Lung (tissue), 17 donors: ENCODE measurements at places on chromosomes 6 and 20. TPM values are rescaled to one million over a fixed set of nuclear protein-coding genes. Genes with fewer than 3 reads are reported as not detected.

Gene SNHG17
- total RNA-seq, result 11.9 TPM

Gene FERMT1
- total RNA-seq, result 2.4 TPM

Gene TFAP2A
- total RNA-seq, result 2.7 TPM

Gene ERVFRD-1
- 0.09 TPM for total RNA-seq

Gene TGIF2
- total RNA-seq, result 32.8 TPM

Gene ZNF512B
- 18.9 TPM for total RNA-seq

- H3K36me3 ChIP-seq, result peaks cover 12% of the 10 kb centered on the region
- peaks cover 10% of the 10 kb centered on the region for H3K4me1 ChIP-seq
- no peaks in the 10 kb centered on the region for H3K27me3 ChIP-seq
Observed at GRCh38 chr20:11924923-11925322, 7.2 kb downstream of the BTBD3 start.

DNA sequence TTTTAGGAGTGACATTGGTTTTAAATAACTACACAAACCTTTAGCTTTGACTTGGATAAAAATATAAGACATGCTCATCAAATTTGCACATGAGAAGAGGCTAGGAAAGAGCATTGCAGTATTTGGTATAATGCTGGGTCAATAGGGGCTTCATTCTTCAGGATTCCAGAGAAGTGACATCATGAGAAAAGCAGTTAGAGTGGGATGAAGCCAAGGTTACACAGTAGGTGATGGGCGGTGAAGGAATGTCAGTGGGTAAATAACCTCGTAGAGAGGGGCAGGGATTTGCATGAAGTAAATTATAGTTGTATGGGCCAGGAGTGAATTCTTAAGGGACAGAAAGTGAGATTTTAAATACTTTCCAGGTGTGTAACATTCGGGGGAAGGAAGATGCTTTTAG, 216.2 kb downstream of the RFPL4B start:
- H3K27me3 ChIP-seq, result no peaks in the 10 kb centered on the region
- no peak overlapping the region for H3K27ac ChIP-seq
- no peaks in the 10 kb centered on the region for H3K36me3 ChIP-seq
- no peak overlapping the region for H3K4me3 ChIP-seq
- no peaks in the 10 kb centered on the region for H3K4me1 ChIP-seq
- peak; percentile 47 for DNase-seq

DNA sequence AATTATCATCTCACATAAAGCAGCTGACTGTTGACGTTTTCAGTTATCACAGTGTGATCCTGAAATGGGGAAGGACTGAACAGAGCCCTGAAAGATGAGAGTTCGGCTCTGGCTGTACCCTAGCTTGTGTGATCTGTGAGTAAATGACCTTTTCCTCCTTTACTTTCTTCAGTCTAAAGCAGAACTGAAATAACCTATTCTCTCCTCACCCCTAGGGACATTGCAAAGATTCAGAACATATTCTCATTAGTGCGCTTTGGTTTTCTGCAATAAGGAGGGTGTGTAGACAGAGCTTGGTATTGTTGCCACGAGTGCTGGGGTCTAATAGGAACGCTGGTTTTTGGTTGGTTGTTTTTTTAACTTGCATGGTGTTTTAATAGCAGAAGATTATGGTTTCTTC, 16.7 kb downstream of the FARS2 start:
- no peaks in the 10 kb centered on the region for H3K27me3 ChIP-seq
- H3K4me3 ChIP-seq, result no peak overlapping the region
- peaks cover 2% of the 10 kb centered on the region for H3K36me3 ChIP-seq
- DNase-seq, result no peak

DNA sequence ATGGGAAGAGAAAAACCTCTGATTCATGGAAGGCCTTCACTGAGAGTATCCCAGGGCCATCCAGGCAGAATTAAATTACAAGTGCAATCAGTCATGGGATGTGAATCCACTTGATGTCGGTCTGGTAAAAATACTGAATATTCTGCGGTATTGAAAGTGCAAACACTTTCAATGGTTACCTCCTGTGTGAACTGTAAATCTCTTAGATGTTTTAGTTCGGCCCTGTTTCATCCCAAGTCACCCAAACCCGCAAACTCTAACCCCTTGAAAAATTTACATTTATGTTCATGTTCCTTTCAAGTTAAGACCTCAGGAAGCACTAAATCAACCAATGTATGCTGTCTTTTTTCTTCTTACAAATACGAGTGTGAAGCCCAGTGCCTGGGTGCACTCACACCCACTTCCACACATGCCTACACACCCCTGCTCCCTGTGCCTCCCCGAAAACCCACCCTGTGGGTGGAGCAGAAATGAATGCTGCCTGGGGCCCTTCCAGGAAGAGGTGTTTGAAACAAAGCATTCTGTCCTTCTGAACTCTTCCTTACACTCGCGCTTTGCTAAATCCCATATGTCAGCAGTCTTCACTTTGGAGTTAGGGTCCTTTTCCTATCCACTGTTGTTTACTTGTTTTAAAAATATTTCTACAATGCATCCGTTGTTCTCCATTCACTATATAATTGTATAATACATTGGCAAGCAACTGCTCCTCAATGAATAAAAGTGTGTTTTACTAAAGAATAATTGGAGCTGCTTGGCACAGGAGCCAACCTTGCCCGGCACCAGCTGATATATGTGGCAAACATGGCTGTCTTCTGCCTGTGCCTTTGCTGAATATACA, 62.7 kb downstream of the FYN start:
- peak; percentile 42 for DNase-seq
- no peaks in the 10 kb centered on the region for H3K27me3 ChIP-seq
- no peaks in the 10 kb centered on the region for H3K4me1 ChIP-seq
- no peak overlapping the region for H3K4me3 ChIP-seq
- no peak overlapping the region for H3K27ac ChIP-seq
- no peaks in the 10 kb centered on the region for H3K36me3 ChIP-seq

DNA sequence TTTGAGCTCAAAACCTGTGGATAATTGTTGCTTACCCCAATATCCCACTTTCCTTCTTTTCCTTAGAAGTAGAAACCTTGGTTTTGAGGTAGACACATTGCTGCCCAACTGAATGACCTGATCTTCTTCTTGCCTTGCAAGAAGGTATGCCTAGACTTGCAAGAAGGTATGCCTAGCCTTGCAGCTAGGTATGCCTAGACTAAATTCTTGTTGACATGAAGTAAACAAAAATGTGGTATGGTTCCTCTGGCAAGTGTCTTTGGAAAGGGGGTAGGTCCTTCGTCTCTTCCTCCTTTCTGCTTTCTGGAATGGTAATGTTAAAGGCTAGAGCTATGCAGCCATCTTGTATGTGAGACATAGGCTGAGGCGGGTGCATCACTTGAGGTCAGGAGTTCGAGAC, 129.2 kb downstream of the GMPR start:
- H3K27me3 ChIP-seq, result no peaks in the 10 kb centered on the region
- DNase-seq, result no peak
- no peak overlapping the region for H3K4me3 ChIP-seq
- H3K36me3 ChIP-seq, result no peaks in the 10 kb centered on the region

DNA sequence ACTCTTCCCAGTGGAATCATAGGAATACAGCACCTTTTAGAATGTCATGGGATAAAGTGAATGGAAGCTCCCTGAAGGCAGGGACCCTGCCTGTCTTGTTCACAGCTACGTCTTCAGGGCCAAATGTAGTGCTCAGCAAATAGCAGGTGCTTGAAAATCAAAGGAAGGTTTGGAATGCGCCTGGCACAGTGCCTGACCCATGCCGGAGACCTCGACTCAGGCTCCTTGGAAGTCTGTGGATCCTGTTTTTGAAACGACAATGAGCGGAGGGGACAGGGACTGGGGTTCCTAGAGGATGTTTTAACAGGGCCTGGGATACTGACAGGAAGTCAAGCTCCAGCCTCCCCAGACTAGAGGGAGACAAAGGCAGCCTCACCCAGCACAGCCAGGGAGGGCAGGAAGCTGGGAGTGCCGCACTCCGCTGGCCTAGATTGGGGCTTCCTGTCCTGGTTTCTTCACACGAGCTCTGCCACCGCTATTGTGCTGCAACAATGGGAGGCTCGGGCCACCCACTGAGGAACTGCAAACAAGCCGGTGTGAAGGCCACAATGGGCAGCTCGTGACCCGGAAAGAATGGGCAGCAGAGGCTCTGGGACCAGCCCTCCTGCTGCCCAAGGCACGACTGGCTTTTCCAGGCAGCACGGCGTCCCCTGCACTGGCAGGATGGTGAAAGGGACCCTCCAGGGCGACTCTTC, 76.7 kb downstream of the PREX1 start:
- H3K36me3 ChIP-seq, result no peaks in the 10 kb centered on the region
- DNase-seq, result no peak
- no peaks in the 10 kb centered on the region for H3K4me1 ChIP-seq
- H3K27me3 ChIP-seq, result no peaks in the 10 kb centered on the region

GRCh38 chr6:140790109-140790508, 1342.6 kb upstream of the GJE1 start:
- no peak for DNase-seq
- no peak overlapping the region for H3K4me3 ChIP-seq
- H3K36me3 ChIP-seq, result no peaks in the 10 kb centered on the region
- no peak overlapping the region for H3K27ac ChIP-seq
- H3K4me1 ChIP-seq, result no peaks in the 10 kb centered on the region

DNA sequence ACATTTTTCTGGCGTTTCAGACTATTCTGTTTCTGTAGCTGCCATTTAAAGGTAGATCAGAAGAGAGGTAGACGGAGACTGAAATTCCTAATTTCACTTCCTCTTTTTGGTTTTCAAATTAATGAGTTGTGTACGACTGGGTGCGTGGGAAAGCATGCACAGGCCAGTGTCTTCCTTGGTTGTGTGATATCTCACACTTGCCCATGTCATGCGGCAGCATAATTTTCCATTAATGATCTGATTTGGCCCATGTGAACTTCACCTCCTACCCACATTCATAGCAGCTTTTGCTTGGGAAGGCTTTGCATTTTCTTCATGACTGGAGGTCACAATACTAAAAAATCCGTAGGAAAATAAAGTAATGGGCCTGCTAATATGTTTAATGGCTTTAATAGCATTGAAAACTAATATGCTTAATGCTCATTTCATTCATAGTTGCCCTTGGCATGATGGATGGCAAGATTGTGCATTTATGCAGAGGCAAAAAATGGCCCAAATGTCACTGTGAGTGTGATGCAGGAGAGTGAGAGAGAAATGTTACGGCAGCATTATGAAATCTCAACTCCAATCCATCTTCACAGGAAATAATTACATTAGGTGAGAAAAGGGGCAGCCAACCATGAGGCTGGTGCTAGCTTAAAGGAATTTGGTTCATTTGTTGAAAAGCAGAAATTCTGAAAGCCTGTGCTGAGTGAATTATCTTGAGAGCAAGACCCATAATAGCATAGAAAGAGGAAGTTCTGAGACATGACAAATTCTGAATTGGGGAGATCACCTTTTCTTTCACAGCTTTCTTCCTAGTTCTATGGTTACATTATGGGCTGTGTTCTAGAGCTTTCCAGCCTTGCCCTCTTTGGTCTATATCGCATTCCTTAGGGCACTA, 69.0 kb upstream of the UST start:
- no peaks in the 10 kb centered on the region for H3K36me3 ChIP-seq
- H3K27me3 ChIP-seq, result no peaks in the 10 kb centered on the region
- H3K4me1 ChIP-seq, result no peaks in the 10 kb centered on the region
- H3K4me3 ChIP-seq, result no peak overlapping the region

DNA sequence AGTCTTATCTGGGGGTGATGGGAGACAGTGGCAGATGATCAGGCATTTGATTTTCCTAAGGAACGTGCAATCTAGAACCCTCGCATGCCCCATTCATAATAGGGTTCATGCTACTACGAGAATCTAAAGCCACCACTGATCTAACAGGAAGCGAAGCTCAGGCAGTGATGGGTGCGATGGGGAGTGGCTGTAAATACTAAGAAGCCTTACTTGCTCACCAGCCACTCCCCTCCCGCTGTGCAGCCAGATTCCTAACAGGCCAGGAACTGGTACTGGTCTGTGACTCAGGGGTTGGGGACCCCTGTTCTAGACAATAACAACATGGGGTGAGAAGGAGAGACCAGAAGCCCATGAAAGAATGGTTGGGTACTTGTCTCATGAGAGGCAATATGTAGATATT, 4.5 kb downstream of the TREML4 start:
- no peak overlapping the region for H3K4me3 ChIP-seq

DNA sequence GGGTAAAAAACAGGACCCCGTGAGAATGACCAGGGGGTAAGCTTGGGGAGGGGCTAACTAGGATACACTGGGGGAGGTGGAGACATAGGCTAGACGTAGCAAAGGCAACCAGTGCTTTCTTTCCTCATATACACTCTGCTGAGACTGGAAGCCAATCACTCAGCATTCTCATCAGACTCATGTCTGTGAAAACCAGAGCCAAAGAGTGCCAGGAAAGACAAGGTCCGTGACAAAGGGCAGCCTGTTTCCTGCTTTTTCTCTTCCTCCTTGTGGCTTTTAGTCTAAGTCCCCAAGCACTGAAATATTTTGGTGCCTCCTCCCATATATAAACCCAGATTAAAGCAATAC, 97.9 kb upstream of the NEDD9 start:
- DNase-seq, result no peak
- peaks cover 2% of the 10 kb centered on the region for H3K36me3 ChIP-seq
- H3K27me3 ChIP-seq, result no peaks in the 10 kb centered on the region
- H3K4me1 ChIP-seq, result no peaks in the 10 kb centered on the region

- H3K4me3 ChIP-seq, result peak overlapping the region; percentile 2
- DNase-seq, result no peak
- H3K27me3 ChIP-seq, result no peaks in the 10 kb centered on the region
- H3K36me3 ChIP-seq, result peaks cover 17% of the 10 kb centered on the region
- H3K27ac ChIP-seq, result peak overlapping the region; percentile 30
Observed at GRCh38 chr6:43773980-43774775, 4.2 kb downstream of the VEGFA start.

- H3K27ac ChIP-seq, result no peak overlapping the region
- no peak for DNase-seq
- peaks cover 15% of the 10 kb centered on the region for H3K4me1 ChIP-seq
- no peak overlapping the region for H3K4me3 ChIP-seq
Observed at GRCh38 chr20:32526541-32526940, 58.6 kb downstream of the NOL4L start.

DNA sequence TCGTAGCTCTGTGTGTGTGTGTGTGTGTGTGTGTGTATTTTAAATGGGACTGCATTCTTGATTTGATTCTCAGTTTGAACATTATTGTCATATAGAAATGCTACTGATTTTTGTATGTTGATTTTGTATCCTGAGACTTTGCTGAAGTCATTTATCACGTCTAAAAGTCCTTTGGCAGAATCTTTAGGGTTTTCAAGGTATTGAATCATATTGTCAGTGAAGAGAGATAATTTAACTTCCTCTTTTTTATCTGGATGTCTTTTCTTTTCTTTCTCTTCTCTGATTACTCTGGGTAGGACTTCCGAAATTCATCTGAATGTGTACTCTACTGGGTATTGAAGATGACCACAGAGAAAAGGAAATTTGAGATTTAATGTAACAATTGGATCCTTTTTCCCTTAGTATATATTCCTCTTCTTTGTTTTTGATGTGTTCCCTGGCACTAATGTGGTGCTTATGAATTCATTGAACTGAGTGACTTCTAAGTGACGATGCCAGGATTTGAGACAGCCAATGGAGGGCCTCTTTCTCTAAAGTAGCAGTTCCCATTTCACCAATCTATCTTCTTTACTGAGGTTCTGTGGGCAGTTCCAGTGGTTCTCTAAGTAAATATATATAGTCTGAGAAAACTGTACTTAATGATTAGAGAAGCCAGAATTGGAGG, 47.6 kb downstream of the TNFAIP3 start:
- no peaks in the 10 kb centered on the region for H3K4me1 ChIP-seq
- H3K4me3 ChIP-seq, result no peak overlapping the region
- H3K36me3 ChIP-seq, result no peaks in the 10 kb centered on the region
- H3K27ac ChIP-seq, result no peak overlapping the region
